Upper lobe of right lung (tissue), 1 donor: ENCODE measurements at places on chromosomes 16 and 17.

DNA sequence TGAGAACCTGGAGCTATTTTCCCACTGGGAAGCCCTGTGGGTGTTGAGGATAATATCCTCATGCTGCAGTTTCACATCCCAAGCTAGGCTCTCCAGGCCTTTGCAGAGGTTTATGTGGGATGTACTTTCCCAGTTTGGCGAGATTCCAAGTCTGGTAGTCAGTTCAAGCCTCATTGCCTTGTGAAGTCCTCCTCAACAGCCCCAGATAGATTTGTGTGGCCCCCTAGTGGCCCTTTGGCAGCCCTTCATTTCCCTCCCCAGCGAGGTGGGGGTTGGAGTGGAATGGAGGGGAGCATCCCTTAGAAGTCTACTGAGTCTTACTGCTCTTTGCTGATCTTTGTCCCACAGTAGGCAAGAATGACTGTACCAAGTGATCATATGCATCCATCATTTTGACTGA is 137.9 kb downstream of the CDH11 start:
- peaks cover 12% of the 10 kb centered on the region for H3K36me3 ChIP-seq
- H3K27ac ChIP-seq = no peak overlapping the region
- H3K27me3 ChIP-seq = no peaks in the 10 kb centered on the region
- no peak overlapping the region for H3K4me3 ChIP-seq
- H3K4me1 ChIP-seq = no peaks in the 10 kb centered on the region
- no peak for DNase-seq

GRCh38 chr17:17167356-17167755 is 38.8 kb downstream of the PLD6 start:
- DNase-seq = no peak
- peaks cover 80% of the 10 kb centered on the region for H3K36me3 ChIP-seq
- H3K4me1 ChIP-seq = peaks cover 23% of the 10 kb centered on the region
- H3K4me3 ChIP-seq = no peak overlapping the region

- H3K27ac ChIP-seq = no peak overlapping the region
- H3K4me3 ChIP-seq = peak overlapping the region; percentile 34
- peak; percentile 65 for DNase-seq
- H3K36me3 ChIP-seq = no peaks in the 10 kb centered on the region
These were observed 702 bp upstream of the WNT3 start for GRCh38 chr17:46818929-46819859.

GRCh38 chr16:84603140-84603816 is 14.6 kb downstream of the COTL1 start:
- no peaks in the 10 kb centered on the region for H3K36me3 ChIP-seq
- no peaks in the 10 kb centered on the region for H3K27me3 ChIP-seq
- peaks cover 35% of the 10 kb centered on the region for H3K4me1 ChIP-seq
- peak; percentile 85 for DNase-seq
- H3K27ac ChIP-seq = peak overlapping the region; percentile 71

GRCh38 chr16:79008869-79009179 is 591.7 kb downstream of the MAF start:
- no peaks in the 10 kb centered on the region for H3K27me3 ChIP-seq
- no peak overlapping the region for H3K27ac ChIP-seq
- H3K4me3 ChIP-seq = no peak overlapping the region

- H3K36me3 ChIP-seq = no peaks in the 10 kb centered on the region
- H3K4me1 ChIP-seq = no peaks in the 10 kb centered on the region
- no peak overlapping the region for H3K27ac ChIP-seq
- H3K4me3 ChIP-seq = no peak overlapping the region
- no peak for DNase-seq
These were observed 42.4 kb downstream of the SYT17 start for GRCh38 chr16:19210280-19210924.

GRCh38 chr16:88316151-88316550 is 66.6 kb upstream of the ZNF469 start:
- H3K36me3 ChIP-seq = no peaks in the 10 kb centered on the region
- DNase-seq = no peak
- no peak overlapping the region for H3K27ac ChIP-seq

GRCh38 chr17:62692721-62693431 is 65.4 kb downstream of the MRC2 start:
- no peak for DNase-seq
- H3K4me1 ChIP-seq = peaks cover 3% of the 10 kb centered on the region
- no peak overlapping the region for H3K27ac ChIP-seq

- peaks cover 9% of the 10 kb centered on the region for H3K4me1 ChIP-seq
- H3K27ac ChIP-seq = no peak within 1 kb of the TSS
- no peaks in the 10 kb centered on the region for H3K36me3 ChIP-seq
- peak within 1 kb of the TSS; percentile 56 for H3K4me3 ChIP-seq
- peaks cover 7% of the 10 kb centered on the region for H3K27me3 ChIP-seq
- peak; percentile 80 for DNase-seq
These were observed at the start of gene NETO2 for GRCh38 chr16:47143677-47144558. TSS of gene NETO2 (minus strand) at chr16:47143945. CDS start at chr16:47143612, 333 bp downstream.

DNA sequence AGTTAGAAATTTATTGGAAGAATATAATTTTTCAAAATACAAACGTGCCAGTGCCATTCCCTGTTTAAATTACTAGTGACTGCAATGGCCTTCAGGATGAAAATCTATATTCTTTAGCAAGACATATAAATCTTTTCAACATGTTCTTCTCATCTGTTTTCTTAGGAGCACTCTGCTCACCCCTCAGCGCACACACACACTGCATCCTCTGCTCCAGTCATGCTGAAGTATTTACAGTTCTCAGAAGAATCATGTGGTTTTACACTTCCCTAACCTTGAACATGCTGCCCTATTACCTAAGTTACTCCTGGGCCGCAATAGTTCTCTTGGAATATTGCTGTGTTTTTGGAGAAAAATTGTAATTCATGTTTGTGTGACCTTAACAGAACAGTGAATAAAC is 820.6 kb downstream of the CDH8 start:
- no peaks in the 10 kb centered on the region for H3K27me3 ChIP-seq
- no peak overlapping the region for H3K27ac ChIP-seq
- DNase-seq = no peak
- H3K4me1 ChIP-seq = no peaks in the 10 kb centered on the region
- H3K36me3 ChIP-seq = no peaks in the 10 kb centered on the region

GRCh38 chr17:37389160-37389559 is 13.4 kb downstream of the C17orf78 start:
- H3K36me3 ChIP-seq = no peaks in the 10 kb centered on the region
- no peak overlapping the region for H3K4me3 ChIP-seq
- no peak overlapping the region for H3K27ac ChIP-seq
- H3K27me3 ChIP-seq = no peaks in the 10 kb centered on the region
- DNase-seq = no peak

DNA sequence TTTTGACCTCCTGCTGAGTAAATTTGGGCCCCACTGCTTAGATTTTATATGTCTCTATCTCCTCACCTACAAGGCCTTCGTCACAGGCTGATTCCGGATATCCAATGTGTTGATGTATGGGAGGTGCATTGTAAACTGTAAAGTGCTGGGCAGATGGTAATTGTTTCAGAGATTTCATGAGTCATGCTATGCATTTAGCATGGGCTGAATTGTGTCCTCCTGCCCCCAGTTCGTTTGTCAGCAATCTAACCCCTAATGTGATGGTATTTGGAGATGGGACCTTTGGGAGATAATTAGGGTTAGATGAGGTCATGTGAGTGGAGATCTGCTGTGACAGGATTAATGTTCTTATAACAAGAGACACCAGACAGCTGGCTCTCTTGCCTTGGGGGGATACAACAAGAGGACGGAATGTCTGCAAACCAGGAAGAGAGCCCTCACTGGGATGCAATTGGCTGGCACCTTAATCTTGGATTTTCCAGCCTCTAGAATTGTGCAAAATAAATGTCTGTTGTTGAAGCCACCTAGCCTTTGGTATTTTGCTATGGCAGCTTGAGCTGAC is 101.8 kb upstream of the NLRP1 start:
- H3K27me3 ChIP-seq = peaks cover 7% of the 10 kb centered on the region
- DNase-seq = no peak
- H3K4me1 ChIP-seq = no peaks in the 10 kb centered on the region
- H3K36me3 ChIP-seq = no peaks in the 10 kb centered on the region

DNA sequence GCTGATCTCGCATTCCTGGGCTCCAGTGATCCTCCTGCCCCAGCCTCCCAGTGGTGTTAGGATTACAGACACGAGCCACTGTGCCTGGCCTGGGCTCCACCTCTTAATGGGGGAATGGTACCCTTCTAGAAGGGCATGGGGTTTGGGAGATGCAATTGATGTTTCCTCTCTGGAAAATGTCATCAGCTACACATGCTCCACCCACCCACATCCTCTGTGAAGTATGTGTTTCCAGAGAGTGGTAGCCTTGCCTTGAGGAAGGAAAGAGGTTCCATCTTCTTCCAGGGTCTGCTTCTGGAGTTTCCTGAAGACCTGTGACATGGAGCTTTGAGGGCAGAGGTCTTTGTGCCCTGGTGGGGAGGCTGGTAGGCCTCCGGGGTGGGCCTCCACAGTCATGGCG is 45.2 kb upstream of the GSE1 start:
- H3K4me3 ChIP-seq = no peak overlapping the region
- H3K36me3 ChIP-seq = no peaks in the 10 kb centered on the region
- no peak for DNase-seq
- H3K4me1 ChIP-seq = peaks cover 80% of the 10 kb centered on the region
- H3K27me3 ChIP-seq = no peaks in the 10 kb centered on the region

DNA sequence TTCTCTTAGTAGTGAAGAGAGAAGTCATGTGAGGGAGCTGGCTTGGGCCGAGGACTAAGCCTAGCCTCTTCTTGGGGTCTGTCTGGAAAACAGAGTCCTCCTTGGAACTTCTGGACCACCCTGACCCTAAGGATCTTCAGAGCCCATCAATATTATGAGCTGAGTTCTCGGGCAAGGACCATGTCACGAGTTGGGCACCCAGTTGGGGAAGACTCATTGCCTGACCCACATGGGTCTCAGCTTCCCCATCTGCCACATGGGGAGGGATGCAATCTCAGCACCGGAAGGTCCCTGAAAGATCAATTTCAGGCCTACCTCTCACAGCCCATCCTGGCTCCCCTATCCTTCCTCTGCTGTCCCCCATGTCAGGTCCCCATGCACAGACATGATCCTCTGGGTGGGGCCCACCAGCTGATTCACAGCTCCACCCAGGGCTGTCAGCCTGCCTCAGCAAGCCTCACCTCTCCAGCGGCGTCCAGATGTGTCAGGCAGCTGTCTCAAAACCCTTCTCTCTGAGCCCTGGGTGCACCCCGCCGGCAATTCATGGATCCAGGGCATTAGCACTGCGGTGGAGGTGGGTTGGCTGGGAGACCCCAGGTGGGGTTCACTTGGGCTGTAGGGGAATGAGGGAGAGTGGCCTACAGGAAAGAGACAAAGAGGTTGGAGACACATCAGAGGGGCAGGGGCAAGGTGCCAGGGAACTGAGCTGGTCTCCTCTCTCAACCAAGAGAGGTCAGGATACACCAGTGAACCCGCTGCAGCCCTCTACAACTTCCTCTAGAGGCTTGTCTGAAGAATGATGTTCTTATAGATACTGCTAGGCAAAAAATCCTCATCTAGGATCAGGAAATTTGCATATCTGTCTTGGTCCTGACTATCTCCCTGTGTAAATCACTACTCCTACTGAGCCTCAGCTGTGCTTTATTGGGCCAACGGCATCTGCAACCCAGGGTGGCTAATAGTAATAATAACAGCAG is 1.8 kb downstream of the NLRP1 start:
- peaks cover 26% of the 10 kb centered on the region for H3K36me3 ChIP-seq
- no peak overlapping the region for H3K27ac ChIP-seq
- peaks cover 35% of the 10 kb centered on the region for H3K4me1 ChIP-seq

DNA sequence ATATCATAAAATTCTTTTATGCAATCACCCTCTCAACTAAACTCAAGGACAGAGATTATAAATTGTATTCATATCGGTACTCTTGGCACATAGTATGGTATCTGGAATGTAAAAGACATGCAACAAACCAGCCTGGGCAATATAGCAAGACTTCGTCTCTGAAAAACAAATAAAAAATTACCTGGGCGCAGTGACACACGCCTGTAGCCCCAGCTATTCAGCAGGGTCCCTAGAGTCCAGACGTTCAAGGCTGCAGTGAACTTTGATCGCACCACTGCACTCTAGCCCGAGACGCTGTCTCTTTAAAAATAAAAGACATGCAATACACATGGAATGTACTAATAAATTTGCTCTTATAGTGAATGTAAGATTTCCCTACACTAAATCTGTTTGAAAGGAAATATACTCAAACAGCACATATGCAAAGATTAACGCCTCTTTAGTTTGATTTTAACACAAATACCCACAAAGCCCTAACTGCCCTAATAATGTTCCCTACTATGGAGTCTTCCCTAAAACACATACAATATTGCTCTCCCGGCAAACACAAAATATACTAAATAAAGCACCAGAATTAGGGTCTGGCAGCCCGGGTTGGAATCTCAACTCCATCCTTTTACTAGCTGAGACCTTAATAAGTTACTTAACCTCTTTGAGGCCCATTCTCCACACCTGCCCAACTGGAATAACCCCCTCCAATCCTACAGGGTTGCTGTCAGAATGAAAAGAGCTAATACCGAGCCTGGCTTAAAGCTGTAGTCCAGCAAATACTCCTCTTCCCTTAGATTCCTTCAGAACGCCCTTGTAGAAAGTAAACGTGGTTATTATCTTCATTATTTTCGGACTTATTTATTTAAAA is 1.2 kb downstream of the ABCA5 start:
- H3K27me3 ChIP-seq = no peaks in the 10 kb centered on the region
- DNase-seq = no peak
- peak overlapping the region; percentile 76 for H3K27ac ChIP-seq
- no peaks in the 10 kb centered on the region for H3K36me3 ChIP-seq

DNA sequence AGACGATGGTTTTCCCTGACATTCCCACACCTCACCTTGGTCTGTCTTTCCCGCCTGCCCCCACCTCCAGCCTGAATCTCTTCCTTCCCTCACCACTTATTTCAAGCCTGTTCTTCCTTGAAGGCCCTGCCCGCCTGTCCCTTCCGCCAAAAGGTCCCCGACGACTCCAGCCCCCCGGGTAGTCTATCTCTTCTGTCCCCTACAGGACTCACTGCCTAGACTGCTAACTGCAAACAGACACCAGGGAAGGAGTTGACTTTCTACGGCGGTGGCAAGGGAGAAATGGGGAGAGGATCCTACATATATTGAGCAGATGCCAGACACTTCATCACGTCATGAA is 53.7 kb downstream of the NT5M start:
- H3K36me3 ChIP-seq = no peaks in the 10 kb centered on the region
- no peak overlapping the region for H3K4me3 ChIP-seq
- no peak overlapping the region for H3K27ac ChIP-seq
- H3K4me1 ChIP-seq = peaks cover 5% of the 10 kb centered on the region
- no peaks in the 10 kb centered on the region for H3K27me3 ChIP-seq

DNA sequence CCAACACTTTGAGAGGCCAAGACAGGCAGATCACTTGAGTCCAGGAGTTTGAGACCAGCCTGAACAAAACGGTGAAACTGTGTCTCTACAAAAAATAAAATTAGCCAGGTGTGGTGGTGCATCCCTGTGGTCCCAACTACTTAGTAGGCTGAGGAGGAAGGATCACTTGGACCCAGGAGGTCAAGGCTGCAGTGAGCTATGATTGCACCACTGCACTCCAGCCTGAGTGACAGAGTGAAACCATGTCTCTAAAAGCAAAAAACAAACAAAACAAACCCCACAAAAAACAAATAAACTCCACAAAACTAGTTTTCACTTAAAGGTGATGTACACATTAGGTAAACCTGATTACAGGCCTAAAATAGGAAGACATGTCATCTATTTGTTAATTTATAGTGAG is 40.3 kb downstream of the MARVELD3 start:
- no peak for DNase-seq
- H3K27ac ChIP-seq = no peak overlapping the region
- H3K27me3 ChIP-seq = no peaks in the 10 kb centered on the region

GRCh38 chr17:74218436-74218835 is 5.1 kb downstream of the TTYH2 start:
- H3K27ac ChIP-seq = no peak overlapping the region
- H3K4me1 ChIP-seq = peaks cover 11% of the 10 kb centered on the region
- no peak overlapping the region for H3K4me3 ChIP-seq
- no peaks in the 10 kb centered on the region for H3K27me3 ChIP-seq
- H3K36me3 ChIP-seq = no peaks in the 10 kb centered on the region
- DNase-seq = no peak

- peaks cover 14% of the 10 kb centered on the region for H3K4me1 ChIP-seq
- peaks cover 32% of the 10 kb centered on the region for H3K36me3 ChIP-seq
- no peaks in the 10 kb centered on the region for H3K27me3 ChIP-seq
- no peak overlapping the region for H3K4me3 ChIP-seq
These were observed 35.2 kb downstream of the USP7 start for GRCh38 chr16:8928467-8928957.
